ENCODE measurements at places on chromosomes 3 and 15.

DNA sequence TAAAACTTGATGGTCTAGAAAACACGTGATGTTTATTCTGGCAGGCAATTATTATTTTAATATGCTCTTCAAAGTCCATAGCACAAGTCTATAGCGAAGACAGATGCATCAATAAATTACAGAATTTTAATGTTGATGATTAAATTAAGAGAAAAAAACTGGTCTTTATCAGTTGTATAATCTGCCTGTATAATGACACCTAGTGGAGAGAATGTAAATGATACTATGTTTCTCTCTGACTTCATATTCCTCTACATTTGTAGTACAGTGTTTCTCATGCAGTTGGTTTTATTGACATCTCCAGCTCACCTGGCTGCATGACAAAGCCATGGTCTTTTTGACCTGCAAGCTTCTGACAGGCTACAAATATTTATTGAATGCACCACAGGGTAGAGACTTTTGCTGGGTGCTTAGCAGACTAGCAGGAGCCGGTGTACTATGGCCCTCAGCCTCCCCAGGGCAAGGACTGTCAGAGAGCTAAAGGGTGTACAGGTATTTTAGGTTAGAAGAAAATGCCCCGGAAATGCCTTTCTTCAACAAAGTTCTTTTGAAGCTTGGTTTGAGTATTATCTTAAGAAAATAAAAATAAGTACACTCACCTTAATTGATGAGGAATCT, 289.9 kb downstream of the GAP43 start:
- DNase-seq, result no peak

GRCh38 chr3:138296639-138297038, 33.0 kb downstream of the NME9 start:
- DNase-seq, result no peak

GRCh38 chr15:50181201-50181968, 611 bp upstream of the SLC27A2 start:
- DNase-seq, result no peak

- no peak for DNase-seq
These were observed 25.6 kb downstream of the DCUN1D1 start for GRCh38 chr3:182954553-182955235.

DNA sequence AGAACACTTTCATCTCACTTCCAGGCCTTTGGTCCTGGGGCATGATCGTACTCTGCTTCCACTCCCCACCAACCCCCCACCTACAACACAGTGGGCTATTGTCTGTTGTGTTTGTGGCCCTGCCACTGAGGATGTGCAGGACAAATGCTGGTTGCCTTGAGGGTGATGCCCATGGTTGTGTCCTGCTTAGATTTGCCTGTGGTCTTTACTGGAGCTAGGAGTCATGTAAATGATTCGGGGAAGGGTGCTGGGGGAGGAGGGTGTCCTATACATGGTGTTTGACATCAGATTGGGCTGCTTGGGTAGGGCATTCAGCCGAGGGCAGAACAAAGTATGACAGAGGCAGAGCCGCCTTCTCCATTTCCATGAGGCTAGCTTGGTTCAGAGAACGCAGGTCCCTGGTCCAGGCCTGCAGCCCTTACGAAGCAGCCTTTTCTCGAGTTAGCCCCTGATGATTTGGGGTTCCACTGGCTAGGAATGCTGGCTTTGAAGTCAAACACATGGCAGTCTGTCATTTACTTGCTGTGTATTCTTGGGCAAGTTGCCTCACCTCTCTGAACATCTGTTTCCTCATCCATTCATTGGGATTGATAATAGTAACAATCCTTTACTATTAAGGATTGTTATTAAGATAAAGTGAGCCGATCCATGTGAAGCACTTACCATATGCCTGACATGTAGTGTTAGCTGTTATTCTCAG, 6.9 kb downstream of the CORO2B start:
- no peak for DNase-seq
